KBM-7 (cell line): ENCODE measurements at places on chromosomes 1 and 21.

DNA sequence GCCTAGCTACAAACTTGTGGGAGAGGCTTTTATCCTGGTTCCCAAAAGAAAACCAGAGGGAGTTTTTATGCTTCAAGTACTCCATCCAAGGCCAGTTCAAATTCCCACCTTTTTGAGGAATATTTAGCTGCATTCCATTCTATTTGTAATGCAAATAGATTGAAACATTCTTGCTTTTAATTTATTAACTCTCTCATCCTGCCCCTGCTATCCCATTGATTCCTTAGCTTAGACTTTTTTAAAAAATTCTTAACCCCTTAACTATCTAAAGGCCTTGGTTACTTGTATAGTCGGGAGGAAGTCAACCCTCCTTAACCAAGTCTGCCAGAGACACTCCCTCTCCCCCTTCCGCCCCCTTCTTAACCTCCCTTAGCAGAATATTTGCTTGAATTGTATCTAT is 2.5 kb upstream of the MOV10 start:
- DNase-seq: no peak

GRCh38 chr1:156705918-156706656 is 704 bp upstream of the CRABP2 start:
- peak; percentile 83 for DNase-seq

- DNase-seq: no peak
Measured at GRCh38 chr1:22171951-22172715, 29.2 kb upstream of the WNT4 start.

GRCh38 chr1:32783851-32784250 is 33.3 kb downstream of the YARS1 start:
- DNase-seq: no peak
